ENCODE measurements at places on chromosomes 3 and 15.

DNA sequence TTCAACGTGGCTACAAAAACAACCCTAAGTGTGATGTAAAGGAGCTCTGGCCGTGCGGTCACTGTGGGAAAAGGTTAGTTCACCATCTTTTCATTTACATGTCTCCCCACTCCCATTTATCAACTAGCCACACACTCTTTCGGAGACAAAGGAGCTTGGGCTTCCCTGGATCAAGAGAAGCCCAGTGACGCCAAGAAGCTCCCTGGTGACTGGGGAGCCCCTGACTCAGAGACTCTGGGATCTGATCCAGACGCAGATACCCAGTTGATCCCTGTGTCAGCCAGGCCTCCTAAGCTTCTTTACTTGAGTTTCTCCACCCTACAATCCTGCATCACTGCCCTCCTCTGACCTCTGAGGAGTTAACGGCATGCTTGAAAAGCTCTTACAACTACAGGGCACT lies 43.9 kb downstream of the HEG1 start:
- no peaks in the 10 kb centered on the region for H3K27me3 ChIP-seq
- no peak overlapping the region for H3K27ac ChIP-seq
- H3K4me1 ChIP-seq, result no peaks in the 10 kb centered on the region
- no peak for DNase-seq

DNA sequence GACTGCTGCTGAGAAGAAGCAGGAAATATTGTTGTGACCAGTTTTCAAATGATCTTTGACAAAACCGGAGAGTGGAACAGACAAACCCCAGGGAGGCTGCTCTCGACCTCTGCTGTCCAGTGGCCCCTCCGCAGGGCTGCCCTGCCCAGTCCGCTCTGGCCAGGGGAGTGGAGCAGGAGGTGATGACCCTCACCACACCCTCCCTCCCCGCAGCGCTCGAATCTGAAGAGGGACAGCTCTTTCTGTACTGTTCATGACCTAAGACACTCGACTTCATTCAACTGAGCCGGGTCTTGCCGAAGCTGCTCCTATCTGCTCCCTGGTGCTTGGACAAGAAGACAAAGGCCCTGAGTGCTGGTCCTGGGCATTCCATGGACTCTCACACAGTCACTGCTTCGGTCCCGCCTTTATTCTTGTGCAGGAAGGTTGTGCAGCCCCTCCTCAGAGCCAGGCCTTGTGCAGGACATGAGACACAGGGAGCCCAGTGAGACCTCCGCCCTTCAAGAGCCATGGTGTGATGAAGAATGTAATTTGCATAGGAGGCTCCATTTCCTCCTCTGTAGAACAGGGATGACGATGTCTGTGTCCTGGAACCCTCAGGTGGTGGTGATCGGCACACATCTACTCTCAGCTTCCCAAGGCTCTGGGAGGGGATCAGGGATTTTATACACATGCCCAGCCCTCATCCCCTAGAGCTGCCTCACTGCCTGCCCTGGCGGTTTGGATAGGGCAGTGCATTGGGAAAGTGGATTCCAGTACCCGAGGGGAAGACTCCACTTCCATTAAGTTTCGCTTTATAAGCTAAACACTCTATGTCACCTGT lies 97.1 kb upstream of the PRR20G start:
- no peak overlapping the region for H3K4me3 ChIP-seq
- H3K36me3 ChIP-seq, result no peaks in the 10 kb centered on the region
- H3K4me1 ChIP-seq, result no peaks in the 10 kb centered on the region
- peaks cover 34% of the 10 kb centered on the region for H3K27me3 ChIP-seq

GRCh38 chr3:152524198-152525140 lies 255.7 kb downstream of the MBNL1 start:
- no peaks in the 10 kb centered on the region for H3K36me3 ChIP-seq
- no peaks in the 10 kb centered on the region for H3K4me1 ChIP-seq
- no peak overlapping the region for H3K27ac ChIP-seq
- no peak overlapping the region for H3K4me3 ChIP-seq
- H3K27me3 ChIP-seq, result no peaks in the 10 kb centered on the region

- H3K4me3 ChIP-seq, result no peak overlapping the region
- DNase-seq, result no peak
- no peaks in the 10 kb centered on the region for H3K36me3 ChIP-seq
These were observed 228.3 kb upstream of the GBE1 start for GRCh38 chr3:81989758-81990157.

DNA sequence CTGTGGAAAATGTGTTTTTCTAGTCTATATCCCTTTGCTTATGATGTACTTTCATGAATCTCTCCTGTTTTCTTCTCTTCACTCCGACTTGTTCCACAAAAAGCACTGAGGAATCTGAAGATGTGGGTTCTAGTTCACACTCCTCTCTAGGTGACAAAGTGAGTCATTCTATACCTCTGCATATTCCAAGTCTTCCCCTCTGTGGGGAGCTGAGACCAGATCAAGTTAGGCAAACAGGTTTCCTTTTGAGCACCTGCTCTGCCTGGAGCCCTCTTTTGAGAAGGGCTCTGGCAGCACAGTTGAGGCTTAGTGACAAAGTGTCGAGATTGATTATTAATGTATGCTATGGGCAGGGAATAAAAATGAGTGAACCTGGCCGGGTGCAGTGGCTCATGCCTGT lies 82.4 kb upstream of the VGLL4 start:
- H3K4me3 ChIP-seq, result no peak overlapping the region
- H3K27me3 ChIP-seq, result peaks cover 7% of the 10 kb centered on the region
- H3K4me1 ChIP-seq, result no peaks in the 10 kb centered on the region
- H3K36me3 ChIP-seq, result no peaks in the 10 kb centered on the region
- H3K27ac ChIP-seq, result no peak overlapping the region

- H3K27me3 ChIP-seq, result no peaks in the 10 kb centered on the region
- no peaks in the 10 kb centered on the region for H3K4me1 ChIP-seq
- no peak overlapping the region for H3K27ac ChIP-seq
These were observed 57.3 kb downstream of the TMEM212 start for GRCh38 chr3:171900446-171900845.

GRCh38 chr3:72224804-72225509 lies 440.0 kb upstream of the PROK2 start:
- no peaks in the 10 kb centered on the region for H3K27me3 ChIP-seq
- H3K36me3 ChIP-seq, result no peaks in the 10 kb centered on the region
- no peak overlapping the region for H3K4me3 ChIP-seq
- H3K4me1 ChIP-seq, result peaks cover 12% of the 10 kb centered on the region
- DNase-seq, result peak; percentile 26

DNA sequence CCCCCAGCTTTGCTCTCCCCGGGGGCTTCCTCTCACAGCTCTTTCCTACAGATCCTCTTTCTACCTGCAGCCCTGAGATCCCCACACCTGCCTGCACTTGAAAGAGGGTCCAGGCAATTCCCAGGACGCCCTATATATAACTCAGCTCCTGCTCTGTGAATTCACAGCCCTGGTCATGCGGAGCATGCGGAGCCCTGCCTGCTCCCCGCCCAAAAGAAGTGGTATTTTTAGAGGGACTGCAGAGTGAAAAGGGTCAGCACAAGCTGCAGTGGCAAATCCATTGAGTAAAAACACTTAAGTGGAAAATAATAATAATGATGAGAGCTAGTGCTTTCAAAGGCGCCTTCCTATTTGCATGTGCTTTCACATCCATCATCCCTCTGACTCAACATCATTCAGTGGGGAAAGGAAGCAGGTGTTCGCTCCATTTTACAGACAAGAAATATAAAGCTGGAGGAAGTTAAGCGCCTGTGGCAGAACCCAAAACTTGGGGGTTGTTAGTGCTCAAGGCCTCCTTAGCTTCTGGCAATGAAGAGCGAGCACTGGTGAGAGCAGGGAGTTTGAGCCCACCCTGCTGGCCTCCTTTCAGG lies 76.3 kb upstream of the LIPC start:
- H3K4me1 ChIP-seq, result no peaks in the 10 kb centered on the region
- H3K27ac ChIP-seq, result no peak overlapping the region
- no peak for DNase-seq
- no peak overlapping the region for H3K4me3 ChIP-seq
- no peaks in the 10 kb centered on the region for H3K36me3 ChIP-seq
- no peaks in the 10 kb centered on the region for H3K27me3 ChIP-seq

DNA sequence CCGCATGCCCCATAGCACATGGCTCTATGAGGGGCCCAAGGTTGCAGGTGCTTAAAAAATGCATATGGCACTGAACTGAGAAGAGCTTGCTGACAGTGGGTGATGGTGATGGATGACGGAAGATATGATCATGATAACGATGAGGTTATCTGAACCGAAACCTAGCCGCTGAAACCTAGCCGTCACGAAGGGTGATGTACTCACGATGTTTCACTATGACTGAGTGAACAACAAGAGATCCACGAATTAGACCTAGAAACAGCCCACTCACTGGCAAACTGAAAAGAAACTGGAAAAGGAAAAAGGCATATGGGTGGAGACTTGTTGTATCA lies 57.6 kb upstream of the BCL6 start:
- H3K27ac ChIP-seq, result no peak overlapping the region
- H3K4me1 ChIP-seq, result peaks cover 11% of the 10 kb centered on the region
- DNase-seq, result no peak
- H3K36me3 ChIP-seq, result no peaks in the 10 kb centered on the region

DNA sequence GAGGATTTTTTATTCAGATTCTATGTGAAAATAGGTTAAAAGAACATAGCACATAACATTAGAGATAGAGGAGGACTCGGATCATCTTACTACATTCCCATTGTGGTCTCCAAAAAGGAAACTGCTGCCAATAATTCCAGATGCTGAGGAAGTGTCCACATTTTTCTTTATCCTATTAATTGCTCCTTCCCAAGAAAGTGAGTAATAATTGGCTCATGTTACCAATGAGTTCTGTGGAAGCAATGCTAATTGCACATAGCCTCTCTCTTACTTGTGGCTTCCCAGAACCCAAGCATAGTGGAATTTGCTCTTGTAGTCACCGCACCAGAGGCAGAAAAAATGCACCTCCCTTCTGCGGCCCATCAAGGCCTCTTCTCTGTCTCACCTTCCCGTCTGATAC lies 208.4 kb downstream of the PLOD2 start:
- H3K27ac ChIP-seq, result peak overlapping the region; percentile 57
- peaks cover 28% of the 10 kb centered on the region for H3K4me1 ChIP-seq
- H3K27me3 ChIP-seq, result no peaks in the 10 kb centered on the region
- no peak overlapping the region for H3K4me3 ChIP-seq
- no peaks in the 10 kb centered on the region for H3K36me3 ChIP-seq

DNA sequence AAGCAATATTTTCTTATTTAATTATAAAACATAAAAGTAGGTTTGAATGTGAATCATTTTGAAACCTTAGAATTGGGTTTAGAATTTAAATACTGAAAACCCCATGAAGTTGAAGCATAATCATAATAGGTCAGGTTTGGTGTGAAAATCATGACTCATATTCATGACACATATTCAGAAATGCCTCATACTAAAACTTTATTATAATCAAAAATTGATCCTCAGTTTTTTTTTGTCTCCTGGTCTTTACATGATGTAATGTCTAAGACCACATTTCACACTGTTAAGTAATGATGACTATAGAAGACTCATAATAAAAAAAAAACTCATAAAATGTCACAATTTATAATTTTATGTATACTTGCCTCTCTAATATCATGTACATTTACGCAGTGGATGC lies 190.4 kb downstream of the FOXP1 start:
- H3K27ac ChIP-seq, result no peak overlapping the region
- DNase-seq, result peak; percentile 42
- peaks cover 27% of the 10 kb centered on the region for H3K4me1 ChIP-seq
- no peaks in the 10 kb centered on the region for H3K36me3 ChIP-seq
- no peaks in the 10 kb centered on the region for H3K27me3 ChIP-seq

- no peak overlapping the region for H3K4me3 ChIP-seq
- no peak for DNase-seq
- no peaks in the 10 kb centered on the region for H3K27me3 ChIP-seq
- H3K27ac ChIP-seq, result no peak overlapping the region
- peaks cover 35% of the 10 kb centered on the region for H3K4me1 ChIP-seq
These were observed 47.7 kb downstream of the MYO5A start for GRCh38 chr15:52480990-52481389.

DNA sequence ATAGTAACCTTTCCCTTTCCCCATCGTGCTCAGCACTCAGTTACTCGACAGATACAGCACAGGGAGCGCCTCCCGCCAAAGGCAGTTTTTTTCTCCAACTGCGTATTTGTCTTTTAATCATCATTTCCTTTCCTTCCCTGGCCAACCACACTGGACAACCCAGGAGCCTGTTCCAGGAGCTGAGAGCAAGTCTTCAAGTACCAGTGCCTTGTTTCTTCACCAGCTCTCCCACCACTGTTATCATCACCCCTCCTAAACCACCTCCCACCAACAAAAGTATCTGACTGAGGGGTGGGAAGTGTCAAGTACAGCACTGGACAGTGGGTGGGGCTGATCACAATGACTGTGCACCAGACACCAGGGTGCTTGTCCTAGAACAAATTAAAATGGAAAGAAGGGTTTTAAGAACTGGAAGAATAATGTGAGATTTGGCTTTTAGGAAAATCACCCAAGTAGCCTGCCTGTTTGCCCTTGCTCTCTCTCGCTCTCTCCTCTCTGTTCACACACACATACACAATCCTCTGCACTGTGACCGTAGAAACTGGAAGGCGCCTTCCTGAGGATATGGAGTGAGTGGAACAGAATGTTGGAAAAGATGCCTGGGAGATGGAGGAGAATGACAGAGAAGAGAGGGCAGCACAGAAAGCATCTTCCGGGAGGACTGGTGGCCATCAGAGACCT lies 126.3 kb downstream of the TNIK start:
- H3K4me3 ChIP-seq, result no peak overlapping the region
- no peaks in the 10 kb centered on the region for H3K4me1 ChIP-seq
- no peaks in the 10 kb centered on the region for H3K36me3 ChIP-seq
- no peak overlapping the region for H3K27ac ChIP-seq
- no peaks in the 10 kb centered on the region for H3K27me3 ChIP-seq
- DNase-seq, result no peak

DNA sequence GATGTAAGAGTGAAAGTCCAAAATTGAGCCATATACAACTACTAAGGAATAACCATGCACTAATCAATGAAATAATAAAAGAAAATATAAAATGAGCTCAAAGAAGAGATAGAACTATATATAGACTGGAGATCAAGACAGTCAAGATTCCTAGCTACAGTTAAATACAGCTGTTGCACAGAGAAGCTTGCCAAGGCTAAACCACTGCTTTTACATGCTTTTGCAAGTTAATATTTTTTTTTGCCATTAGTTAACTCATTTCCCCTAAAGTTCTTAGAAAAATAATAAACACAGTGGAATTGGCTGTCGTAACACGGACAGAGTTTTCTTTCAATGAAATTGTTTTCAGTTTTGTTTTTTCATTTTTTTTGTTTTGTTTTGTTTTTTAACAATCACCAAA lies 123.0 kb downstream of the VGLL3 start:
- no peaks in the 10 kb centered on the region for H3K36me3 ChIP-seq
- no peak overlapping the region for H3K4me3 ChIP-seq
- peak; percentile 13 for DNase-seq
- no peak overlapping the region for H3K27ac ChIP-seq

GRCh38 chr15:85598219-85598618 lies 196.5 kb downstream of the KLHL25 start:
- no peaks in the 10 kb centered on the region for H3K36me3 ChIP-seq
- H3K4me3 ChIP-seq, result no peak overlapping the region
- no peak for DNase-seq
- no peaks in the 10 kb centered on the region for H3K4me1 ChIP-seq
- H3K27ac ChIP-seq, result no peak overlapping the region

DNA sequence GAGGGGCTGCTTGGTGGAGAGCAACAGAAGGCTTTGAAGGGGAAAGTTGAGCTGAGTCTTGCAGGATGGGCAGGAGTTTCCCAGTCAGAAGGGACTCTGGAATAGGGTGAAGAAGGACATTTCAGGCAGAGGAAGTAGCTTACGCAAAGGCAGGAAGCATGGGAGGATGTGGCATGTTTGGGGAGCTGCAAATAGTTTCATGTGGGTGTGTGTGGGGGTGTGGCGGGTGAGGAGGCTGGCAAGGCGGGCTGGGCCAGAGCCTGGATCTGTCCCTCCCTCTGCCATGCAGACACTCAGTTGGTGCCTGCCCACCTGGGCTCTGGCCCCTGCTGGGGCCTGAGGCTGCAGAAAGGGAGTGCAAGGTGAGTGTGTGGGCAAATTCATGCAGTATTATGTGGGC lies 10.4 kb downstream of the TEX264 start:
- H3K36me3 ChIP-seq, result no peaks in the 10 kb centered on the region
- no peaks in the 10 kb centered on the region for H3K27me3 ChIP-seq
- peaks cover 15% of the 10 kb centered on the region for H3K4me1 ChIP-seq
- peak; percentile 22 for DNase-seq
- no peak overlapping the region for H3K4me3 ChIP-seq
- H3K27ac ChIP-seq, result peak overlapping the region; percentile 25
